ENCODE measurements at places on chromosomes 5 and 9.

- DNase-seq: no peak
Observed at GRCh38 chr9:37246826-37247225, 126.5 kb downstream of the ZCCHC7 start.

- no peak for DNase-seq
Observed at GRCh38 chr5:1244976-1245375, 19.8 kb downstream of the SLC6A18 start.

DNA sequence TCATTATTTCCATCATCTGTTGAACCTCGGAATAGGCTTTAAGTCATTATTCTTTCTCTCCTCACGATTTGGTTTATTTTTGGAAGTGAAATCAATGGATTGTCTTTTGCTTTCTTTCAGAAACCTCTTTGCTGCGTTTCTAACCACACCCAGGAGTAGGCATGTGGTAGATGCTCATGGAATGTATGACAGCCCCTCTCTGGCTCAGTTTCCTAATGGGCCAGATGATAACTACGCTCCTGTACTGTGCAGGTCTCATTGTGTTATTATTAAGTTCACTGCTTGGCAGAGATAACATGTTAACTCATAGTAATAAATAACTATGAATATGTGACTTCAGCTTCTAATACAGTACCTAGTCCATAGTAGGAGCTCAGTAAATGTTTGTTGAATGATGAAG, 175.5 kb upstream of the KLF4 start:
- peak; percentile 8 for DNase-seq

- DNase-seq: peak; percentile 89
Observed at GRCh38 chr5:137487600-137487999, 11.5 kb downstream of the SPOCK1 start.

DNA sequence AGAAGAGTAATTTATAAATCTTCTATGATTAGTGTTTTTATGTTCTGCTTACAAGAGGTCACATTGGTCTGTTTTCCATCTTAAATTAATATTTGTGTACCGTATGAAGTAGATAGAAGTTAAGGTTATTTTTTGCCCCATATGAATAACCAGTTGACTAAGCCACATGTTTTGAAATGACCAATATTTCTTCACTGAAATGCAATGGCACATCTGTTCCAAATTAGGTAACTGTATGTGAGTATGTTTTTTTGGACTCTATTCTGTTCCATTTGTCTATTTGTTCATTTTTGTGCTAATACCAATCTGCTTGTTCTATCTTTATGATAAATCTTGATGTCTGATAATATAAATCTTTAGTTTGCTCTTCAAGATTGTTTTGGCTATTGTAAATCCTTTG, 17.7 kb downstream of the JAK2 start:
- peak; percentile 20 for DNase-seq

- no peak for DNase-seq
Observed at GRCh38 chr9:111272581-111272980, 57.4 kb downstream of the OR2K2 start.

- peak; percentile 1 for DNase-seq
Observed at GRCh38 chr5:92017776-92018175, 634.7 kb upstream of the ARRDC3 start.

DNA sequence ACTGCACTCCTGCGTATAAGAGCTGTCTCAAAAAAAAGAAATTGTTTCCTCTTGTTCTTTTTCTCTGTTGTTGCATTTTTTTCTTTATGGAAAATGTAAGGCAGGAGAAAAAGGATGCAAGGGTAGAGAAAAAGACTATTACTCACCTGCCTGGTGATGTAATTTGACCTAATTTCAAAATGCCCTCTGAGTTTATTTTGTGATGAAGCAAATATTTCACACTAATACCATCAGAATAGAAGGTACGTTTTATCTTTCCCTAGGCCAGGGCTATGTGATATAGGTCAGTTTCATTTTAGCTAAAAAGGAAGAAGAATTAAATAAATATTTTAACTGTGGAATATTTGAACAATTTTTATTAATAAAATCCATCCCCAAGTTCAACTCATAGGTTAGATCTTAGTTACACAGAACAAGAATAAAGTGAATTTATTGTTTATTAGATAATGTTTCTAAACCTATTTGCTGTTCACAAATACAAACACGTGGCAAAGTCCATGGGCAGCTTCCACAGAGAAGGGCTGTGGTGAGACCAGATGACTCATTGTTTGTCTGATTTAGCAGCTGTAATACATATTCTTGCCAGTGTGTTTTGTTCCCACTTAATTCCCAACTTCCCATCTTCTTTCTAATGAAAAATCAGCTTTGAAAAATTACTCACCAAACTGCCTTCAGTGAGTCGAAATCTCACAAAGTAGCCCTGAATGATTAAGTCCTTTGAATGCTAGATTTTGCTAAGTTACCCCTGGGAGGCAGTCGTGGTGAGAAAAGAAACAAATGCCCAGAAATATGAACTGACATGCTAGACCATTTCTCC, 52.8 kb upstream of the CCDC112 start:
- DNase-seq: peak; percentile 85

DNA sequence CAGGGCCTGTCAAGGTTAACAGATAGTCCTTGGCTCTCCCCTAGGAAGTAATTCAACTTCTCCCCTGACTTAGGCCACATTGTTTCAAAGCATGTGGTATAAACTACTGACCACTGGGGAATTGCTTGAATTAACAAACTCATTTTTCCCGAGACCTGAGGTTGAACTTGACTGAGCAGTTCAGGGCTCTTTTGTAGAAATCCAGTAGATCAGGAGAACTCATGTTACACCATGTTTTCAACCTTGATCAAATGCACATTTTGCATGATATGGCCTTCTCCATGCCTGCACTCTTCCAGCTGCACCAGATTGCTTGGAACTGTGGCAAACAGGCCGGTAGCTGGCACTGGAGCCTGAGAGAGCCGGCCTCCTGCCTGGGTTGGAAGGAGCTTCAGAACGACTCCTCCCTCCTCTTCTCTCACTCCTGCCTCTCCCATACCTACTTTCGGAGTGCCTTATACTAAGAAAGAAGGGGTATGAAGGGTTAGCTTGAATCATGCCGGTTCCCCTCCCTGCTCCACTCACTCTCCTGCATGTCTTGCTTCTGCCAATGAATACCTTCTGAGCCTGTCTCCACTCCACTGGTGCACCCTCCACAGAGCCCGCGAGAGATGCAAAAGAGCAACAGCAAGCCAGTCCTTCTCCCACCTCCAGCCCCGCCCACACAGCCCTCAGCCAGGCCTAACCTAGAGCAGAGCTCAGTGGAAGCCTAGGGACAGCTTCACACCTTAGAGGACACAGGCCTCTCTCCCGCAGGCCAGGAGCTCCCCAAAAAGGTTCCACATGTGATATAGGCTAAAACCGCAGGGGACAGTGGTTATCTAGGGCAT, 159.4 kb downstream of the MACROH2A1 start:
- no peak for DNase-seq

DNA sequence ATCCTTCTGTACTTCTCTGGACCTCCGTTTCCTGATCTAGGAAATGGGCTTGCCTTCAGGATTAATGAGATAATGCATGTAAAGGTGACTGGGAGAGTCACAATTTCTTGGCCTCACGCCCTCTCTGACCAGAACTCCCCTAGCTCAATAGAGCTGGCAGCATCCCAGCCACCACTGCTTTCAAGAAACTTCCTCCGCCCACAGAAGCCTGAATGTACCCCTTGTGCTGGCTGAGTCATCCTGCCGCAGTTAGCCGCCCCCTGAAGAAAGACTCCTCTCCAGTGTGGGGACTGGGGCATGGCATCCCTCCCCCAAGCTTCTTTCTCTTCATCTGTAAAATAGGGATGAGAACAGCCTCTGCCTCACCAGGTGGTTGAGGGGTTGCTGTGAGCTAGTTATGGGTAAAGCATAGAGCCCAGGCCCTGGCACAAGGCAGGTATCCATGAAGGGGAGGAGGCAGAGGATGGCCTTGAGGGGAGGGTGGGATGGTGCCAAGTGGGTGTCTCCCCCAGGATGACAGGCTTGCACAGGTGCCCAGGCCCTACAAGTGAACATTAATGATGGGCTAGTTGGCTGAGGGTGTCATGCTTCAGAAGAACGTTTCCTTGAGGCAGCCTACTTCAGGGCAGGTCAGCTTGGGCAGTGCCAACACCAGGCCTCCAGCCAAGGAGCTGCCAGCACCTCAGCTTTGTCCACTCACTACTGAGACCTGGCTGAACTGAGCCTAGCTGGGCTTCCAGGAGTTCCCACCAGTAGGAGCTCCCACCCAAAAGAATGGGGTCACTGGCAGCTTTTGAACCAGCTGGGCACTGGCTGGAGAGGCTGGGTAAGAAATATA, 3.4 kb downstream of the PDLIM4 start:
- DNase-seq: no peak

- no peak for DNase-seq
Observed at GRCh38 chr9:82149501-82149946, 161.0 kb downstream of the SPATA31D1 start.

DNA sequence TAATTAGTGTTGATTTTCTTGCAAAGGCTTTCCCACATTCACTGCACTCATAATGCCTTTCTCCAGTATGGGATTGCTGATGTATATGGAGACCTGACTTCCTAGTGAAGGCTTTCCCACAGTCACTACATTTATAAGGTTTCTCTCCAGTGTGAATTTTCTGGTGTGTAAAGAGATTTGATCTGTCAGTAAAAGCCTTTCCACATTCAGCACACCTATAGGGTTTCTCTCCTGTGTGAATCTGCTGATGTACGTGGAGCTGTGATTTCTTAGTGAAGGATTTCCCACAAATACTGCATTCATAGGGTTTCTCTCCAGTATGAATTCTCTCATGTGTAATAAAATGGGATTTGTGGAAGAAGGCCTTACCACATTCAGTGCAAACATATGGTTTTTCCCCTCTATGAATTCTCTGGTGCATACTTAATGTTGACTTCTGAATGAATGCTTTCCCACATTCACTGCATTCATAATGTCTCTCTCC, 31.1 kb downstream of the ZNF484 start:
- DNase-seq: no peak

GRCh38 chr5:7886849-7887475, 18.0 kb downstream of the MTRR start:
- peak; percentile 51 for DNase-seq

- DNase-seq: no peak
Observed at GRCh38 chr9:131584858-131585257, 39.5 kb downstream of the PRRT1B start.

GRCh38 chr9:136228107-136228875, 17.3 kb downstream of the QSOX2 start:
- peak; percentile 63 for DNase-seq

- DNase-seq: no peak
Observed at GRCh38 chr5:138656916-138657315, 81.7 kb upstream of the HSPA9 start.

DNA sequence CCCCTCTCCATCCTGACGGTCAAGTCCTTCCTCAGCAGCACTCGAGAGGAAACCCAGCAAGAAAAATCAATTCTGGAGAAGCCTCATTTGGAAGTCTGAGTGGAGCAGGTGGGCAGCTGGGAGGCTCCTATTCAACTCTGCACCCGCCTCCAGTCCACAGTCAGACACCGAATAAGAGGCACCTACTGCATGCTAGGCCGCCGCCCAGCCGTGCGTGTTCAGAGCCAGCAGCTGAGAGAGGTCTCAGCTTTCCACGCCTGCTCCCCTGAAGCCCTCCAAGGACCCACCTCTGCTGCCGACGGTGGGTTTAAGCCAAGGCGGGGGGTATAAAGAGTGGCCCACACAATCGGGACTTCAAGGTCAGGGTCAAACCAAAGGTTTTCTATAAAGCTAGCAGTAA, 41.9 kb downstream of the VAV2 start:
- no peak for DNase-seq

- no peak for DNase-seq
Observed at GRCh38 chr9:88706193-88707113, 171.5 kb downstream of the NXNL2 start.

DNA sequence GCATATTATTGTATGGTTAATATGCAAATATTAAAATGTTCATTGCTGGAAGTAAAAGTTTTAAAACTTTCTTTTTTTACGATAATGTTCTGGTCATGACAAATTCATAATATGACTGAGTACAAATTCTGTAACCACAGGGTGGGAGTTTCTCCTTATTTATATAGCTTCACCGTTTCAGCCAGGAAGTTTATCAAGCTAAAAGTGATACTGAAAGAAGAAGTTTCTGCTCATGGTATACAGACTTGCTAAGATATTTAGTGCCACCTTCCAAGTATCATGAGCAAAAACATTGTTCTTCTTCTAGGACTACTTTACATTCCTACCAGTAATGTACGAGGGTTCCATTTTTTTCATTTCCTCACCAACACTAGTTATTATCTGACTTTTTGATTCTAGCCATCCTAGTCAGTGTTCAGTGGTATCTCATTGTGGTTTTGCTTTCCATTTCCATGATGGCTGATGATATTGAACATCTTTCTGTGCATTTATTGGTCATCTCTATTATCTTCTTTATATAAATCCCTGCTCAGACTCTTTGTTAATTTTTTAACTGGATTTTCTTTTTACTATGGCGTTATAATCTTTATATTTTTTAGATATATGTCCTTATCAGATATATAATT, 94.2 kb upstream of the PRRC1 start:
- no peak for DNase-seq

DNA sequence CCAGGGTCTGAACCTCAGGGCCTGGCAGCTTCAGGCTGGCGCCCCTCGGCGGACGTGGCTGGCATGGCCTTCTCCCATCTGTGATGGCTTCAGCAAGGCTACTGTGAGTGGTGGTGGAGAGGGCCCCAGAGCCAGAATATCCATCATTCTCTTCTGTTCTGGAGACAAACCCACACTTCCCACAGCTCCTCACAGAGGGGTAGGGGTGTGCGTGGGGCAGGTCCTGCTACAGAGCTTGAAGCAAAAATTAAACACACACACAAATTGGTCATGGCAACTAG, 9.6 kb downstream of the GPX3 start:
- DNase-seq: no peak

- DNase-seq: no peak
Observed at GRCh38 chr5:71600783-71601182, 13.6 kb downstream of the MCCC2 start.

DNA sequence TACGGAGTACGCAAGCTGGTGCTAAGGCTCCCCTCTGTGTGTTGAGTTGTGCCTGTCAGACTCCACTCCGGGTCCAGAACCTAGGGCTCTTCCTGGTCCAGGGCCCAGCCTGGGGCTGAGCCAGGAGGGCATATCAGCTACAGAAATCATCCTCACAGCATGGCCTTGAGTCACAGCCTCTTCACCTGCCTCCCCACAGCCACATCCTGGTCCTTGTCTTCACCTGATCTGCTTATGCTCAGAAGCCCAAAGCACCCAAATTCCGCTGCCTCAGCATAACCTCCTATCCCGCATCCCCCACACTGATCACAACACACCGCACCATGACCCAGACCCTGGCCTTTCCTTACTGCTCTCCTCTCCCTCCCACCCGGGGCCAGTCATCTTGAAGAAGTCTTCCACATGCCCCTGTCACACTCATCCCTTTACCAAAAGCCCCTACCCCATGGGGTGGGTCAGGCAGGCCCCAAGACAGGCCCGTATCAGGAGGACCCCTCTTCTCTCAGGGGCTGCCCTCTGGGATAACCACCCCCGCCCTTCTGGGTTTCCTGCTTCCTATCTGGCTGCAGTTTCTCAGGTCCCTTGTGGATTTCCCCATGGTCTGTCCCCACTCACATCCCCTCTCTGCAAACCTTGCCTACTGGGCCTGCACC, 1.3 kb upstream of the IL3 start:
- DNase-seq: no peak

Data from AG08395 (cell line).